ENCODE measurements at places on chromosomes 4 and X. TPM values are rescaled to one million over a fixed set of nuclear protein-coding genes. Genes with fewer than 3 reads are reported as not detected.

- peak overlapping the region; percentile 63 for H3K4me3 ChIP-seq
- H3K4me1 ChIP-seq: no peaks in the 10 kb centered on the region
- H3K27me3 ChIP-seq: no peaks in the 10 kb centered on the region
- no peaks in the 10 kb centered on the region for H3K36me3 ChIP-seq
These were observed 712 bp downstream of the PNPLA4 start for GRCh38 chrX:7926501-7926900.

RIPPLY1 gene
- not detected for total RNA-seq

CRMP1 gene
- total RNA-seq: 0.69 TPM

DNA sequence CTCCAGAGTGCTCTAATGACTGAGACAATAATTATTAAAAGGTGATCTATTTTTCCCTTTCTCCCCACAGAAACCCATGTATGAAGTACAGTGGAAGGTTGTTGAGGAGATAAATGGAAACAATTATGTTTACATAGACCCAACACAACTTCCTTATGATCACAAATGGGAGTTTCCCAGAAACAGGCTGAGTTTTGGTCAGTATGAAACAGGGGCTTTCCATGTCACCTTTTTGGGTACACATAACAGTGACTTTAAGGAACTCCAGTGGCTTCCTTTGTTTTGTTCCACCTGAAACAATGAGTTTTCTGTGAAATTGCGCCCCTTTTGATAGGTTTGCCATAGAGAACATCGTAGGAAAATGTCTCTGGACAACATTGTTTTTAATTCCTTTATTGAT is 69.6 kb downstream of the KIT start:
- no peaks in the 10 kb centered on the region for H3K4me1 ChIP-seq
- H3K27ac ChIP-seq: no peak overlapping the region
- H3K27me3 ChIP-seq: no peaks in the 10 kb centered on the region
- no peaks in the 10 kb centered on the region for H3K36me3 ChIP-seq
- H3K4me3 ChIP-seq: no peak overlapping the region

GASK1B gene
- total RNA-seq: 1.4 TPM

FAM149A gene
- 11.9 TPM for total RNA-seq

- no peaks in the 10 kb centered on the region for H3K4me1 ChIP-seq
- no peak overlapping the region for H3K4me3 ChIP-seq
- H3K27ac ChIP-seq: no peak overlapping the region
- no peaks in the 10 kb centered on the region for H3K27me3 ChIP-seq
- DNase-seq: no peak
These were observed 118.0 kb downstream of the SHISA3 start for GRCh38 chr4:42515156-42515884.

GRCh38 chr4:47217291-47217690 is 185.9 kb downstream of the GABRB1 start:
- no peak overlapping the region for H3K4me3 ChIP-seq
- H3K36me3 ChIP-seq: no peaks in the 10 kb centered on the region
- no peaks in the 10 kb centered on the region for H3K27me3 ChIP-seq
- no peak for DNase-seq
- no peaks in the 10 kb centered on the region for H3K4me1 ChIP-seq

- no peaks in the 10 kb centered on the region for H3K27me3 ChIP-seq
- H3K36me3 ChIP-seq: no peaks in the 10 kb centered on the region
- H3K27ac ChIP-seq: no peak overlapping the region
- DNase-seq: no peak
These were observed 527.9 kb downstream of the SPRY1 start for GRCh38 chr4:123924536-123924935.

DNA sequence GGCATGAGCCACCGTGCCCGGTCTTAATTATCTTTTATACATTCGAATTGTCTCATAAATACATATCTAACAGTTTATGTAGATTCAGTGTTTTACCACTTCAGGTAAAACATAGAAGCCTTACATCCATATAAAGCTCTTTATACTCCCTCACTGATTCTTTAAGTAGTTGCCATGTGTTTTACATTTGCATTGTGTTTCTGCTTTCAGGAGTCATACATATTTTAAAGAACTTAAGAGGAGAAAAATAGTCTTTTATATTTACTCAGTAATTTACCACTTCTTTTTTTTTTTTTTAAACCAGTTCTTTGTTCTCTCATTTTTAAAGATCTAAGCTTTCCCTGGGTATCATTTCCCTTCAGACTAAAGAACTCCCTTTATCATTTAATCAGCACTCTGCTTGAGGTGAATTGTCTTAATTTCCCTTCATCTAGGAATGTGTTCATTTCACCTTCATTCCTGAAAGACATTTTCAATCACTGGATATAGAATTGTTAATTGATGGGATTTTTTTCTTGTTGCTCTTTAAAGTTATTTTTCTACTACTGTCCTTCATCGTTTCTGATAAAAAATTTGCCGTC is 324.3 kb upstream of the ZCCHC13 start:
- no peaks in the 10 kb centered on the region for H3K27me3 ChIP-seq
- no peaks in the 10 kb centered on the region for H3K36me3 ChIP-seq
- peaks cover 3% of the 10 kb centered on the region for H3K4me1 ChIP-seq

AFF2 gene
- total RNA-seq: 0.93 TPM

DNA sequence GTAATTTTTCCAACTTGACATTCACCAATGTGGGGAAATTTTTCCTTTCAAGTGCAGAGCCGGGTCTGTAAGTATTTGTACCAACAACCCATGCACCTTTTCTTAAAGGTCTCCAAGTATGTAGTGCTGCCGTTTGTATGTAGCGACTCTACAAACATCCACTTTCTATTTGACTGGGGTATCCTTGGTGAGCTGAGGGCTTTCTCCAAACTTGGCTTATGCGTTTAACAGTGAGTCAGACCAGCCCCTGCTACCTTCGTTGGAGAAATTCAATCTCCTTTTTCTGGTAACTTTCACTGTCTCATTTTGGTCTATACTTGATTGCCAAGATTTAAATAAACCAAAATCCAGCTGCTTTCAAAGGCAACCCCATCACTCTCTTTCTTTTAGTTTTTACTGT is 34.9 kb downstream of the MGST2 start:
- H3K27me3 ChIP-seq: no peaks in the 10 kb centered on the region
- H3K36me3 ChIP-seq: peaks cover 5% of the 10 kb centered on the region
- no peak overlapping the region for H3K27ac ChIP-seq
- DNase-seq: no peak

HSD17B13 gene
- 0.38 TPM for total RNA-seq

ARHGAP36 gene
- not detected for total RNA-seq

- H3K4me1 ChIP-seq: no peaks in the 10 kb centered on the region
- no peak overlapping the region for H3K4me3 ChIP-seq
- no peaks in the 10 kb centered on the region for H3K27me3 ChIP-seq
- DNase-seq: no peak
- peaks cover 6% of the 10 kb centered on the region for H3K36me3 ChIP-seq
These were observed 34.4 kb upstream of the ANXA3 start for GRCh38 chr4:78517050-78517652.

DNA sequence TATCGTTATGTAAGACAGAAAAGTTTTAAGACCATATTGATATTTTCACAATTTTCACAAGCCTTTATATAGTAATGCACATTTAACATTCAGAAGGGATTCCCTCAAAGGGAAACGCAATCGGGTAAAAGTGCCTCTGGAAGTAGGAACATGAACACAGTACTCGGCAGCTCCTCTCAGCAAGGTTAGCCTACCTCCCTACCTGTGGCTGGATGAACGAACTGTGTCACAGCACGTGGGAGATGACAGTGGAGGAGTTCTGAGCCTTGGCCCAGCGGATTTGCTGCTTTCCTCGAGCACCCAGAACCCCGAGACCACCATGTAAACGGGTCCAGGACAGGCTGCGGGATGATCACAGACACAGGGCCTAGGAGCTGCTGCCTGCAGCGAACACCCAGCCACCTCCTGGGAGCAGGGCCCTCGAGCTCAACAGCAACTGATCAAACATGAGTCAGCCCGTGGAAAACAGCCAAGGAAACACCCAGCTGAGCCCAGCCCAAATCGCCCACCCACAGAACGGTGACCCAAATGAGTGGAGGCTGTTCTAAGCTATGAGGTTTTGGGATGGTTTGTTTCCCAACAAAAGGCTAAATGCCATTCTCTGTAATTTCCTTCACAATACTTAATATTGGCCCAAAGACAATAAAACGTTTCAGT is 30.4 kb downstream of the FAT1 start:
- peaks cover 25% of the 10 kb centered on the region for H3K4me1 ChIP-seq
- DNase-seq: peak; percentile 68
- H3K27me3 ChIP-seq: no peaks in the 10 kb centered on the region

DNA sequence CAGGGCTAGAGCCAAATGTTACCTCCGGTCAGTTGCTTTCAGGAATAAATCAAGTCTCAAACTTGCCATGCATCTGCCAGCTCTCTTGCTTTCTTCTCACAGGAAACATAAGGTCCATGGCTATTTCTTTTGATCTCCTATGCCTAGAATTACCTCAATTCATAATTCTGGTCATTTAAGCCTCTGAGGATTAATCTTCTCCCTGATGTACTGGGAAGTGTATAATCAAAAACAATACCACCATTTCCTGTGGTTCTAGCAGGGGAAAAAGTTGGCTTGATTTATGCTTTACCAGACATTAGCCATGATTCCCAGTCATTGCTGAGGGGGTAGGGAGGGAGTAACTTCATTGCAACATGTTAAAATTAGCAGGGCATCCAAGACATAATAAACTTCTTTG is 268.7 kb upstream of the EMCN start:
- no peak overlapping the region for H3K4me3 ChIP-seq
- no peaks in the 10 kb centered on the region for H3K27me3 ChIP-seq
- no peak overlapping the region for H3K27ac ChIP-seq
- no peak for DNase-seq
- H3K4me1 ChIP-seq: no peaks in the 10 kb centered on the region
- no peaks in the 10 kb centered on the region for H3K36me3 ChIP-seq

ARSD gene
- total RNA-seq: 52.6 TPM

PITX2 gene
- total RNA-seq: not detected

DNA sequence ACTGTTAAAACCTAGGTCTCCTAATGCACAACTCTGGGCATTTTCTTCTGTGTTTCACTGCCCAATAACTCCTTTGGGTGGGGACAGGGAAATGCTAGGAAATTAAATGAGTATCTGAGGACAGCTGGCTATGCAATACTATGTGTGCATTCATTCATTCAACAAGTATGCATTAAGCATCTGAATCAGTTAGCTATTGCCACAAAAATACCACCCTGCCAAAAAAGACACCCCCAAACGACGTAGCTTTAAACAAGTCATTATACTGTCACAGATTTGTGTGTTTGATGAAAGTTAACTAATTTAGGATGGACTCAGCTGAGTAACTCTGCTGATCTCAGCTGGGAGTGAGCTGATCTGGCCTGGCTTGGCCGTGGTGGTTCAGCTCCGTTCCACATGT is 29.8 kb upstream of the PTCHD1 start:
- no peaks in the 10 kb centered on the region for H3K4me1 ChIP-seq
- H3K36me3 ChIP-seq: no peaks in the 10 kb centered on the region
- H3K4me3 ChIP-seq: no peak overlapping the region
- H3K27me3 ChIP-seq: peaks cover 4% of the 10 kb centered on the region
- no peak overlapping the region for H3K27ac ChIP-seq
- no peak for DNase-seq

GRCh38 chr4:35897808-35898207 is 346.5 kb downstream of the ARAP2 start:
- H3K4me3 ChIP-seq: no peak overlapping the region
- H3K4me1 ChIP-seq: no peaks in the 10 kb centered on the region
- DNase-seq: no peak
- no peaks in the 10 kb centered on the region for H3K27me3 ChIP-seq

- DNase-seq: no peak
- no peak overlapping the region for H3K4me3 ChIP-seq
- H3K27me3 ChIP-seq: no peaks in the 10 kb centered on the region
- H3K27ac ChIP-seq: no peak overlapping the region
These were observed 30.4 kb downstream of the DDX60L start for GRCh38 chr4:168449719-168450452.

DNA sequence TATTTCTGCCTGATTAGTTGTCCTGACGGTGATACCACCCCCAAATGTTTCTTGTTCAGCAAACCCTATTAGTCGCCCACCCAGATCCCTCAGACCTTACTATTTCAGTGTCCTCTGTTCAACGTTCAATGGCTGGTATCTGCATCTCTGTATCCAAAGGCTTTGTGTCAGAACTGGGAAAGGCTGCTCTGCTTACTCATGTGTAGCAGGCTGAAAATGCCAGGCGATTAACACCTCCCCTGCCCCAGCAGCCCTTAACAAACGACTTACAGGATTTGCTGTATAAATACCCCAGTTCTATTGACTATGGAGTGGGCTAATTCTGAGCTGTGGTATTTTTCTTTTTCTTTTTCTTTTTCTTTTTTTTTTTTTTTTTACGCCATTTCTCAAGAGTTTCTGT is 415.0 kb downstream of the ZNF674 start:
- no peaks in the 10 kb centered on the region for H3K36me3 ChIP-seq
- DNase-seq: no peak
- peaks cover 7% of the 10 kb centered on the region for H3K27me3 ChIP-seq
- H3K4me3 ChIP-seq: no peak overlapping the region

DNA sequence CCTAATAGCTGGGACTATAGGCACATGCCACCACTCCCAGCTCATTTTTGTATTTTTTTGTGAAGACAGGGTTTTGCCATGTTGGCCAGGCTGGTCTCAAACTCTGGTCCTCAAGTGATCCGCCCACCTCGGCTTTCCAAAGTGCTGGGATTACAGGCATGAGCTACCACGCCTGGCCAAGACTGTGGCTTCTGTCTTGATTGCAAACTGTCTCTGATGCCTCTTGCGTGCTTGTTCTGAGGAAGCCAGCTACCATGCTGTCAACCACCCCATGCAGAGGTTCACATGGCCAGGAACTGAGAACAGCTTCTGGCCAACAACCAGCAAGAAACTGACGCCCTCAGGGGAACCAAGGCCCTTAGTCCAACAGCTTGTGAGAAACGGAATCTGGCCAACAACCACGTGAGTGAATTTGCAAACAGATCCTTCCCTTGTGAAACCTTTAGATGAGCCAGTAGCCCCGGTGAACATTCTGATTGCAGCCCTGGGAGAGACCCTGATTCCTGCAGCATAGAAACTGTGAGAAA is 71.2 kb downstream of the SUPT20HL2 start:
- H3K4me3 ChIP-seq: no peak overlapping the region
- no peaks in the 10 kb centered on the region for H3K36me3 ChIP-seq
- H3K27ac ChIP-seq: peak overlapping the region; percentile 50

- H3K4me1 ChIP-seq: no peaks in the 10 kb centered on the region
- no peaks in the 10 kb centered on the region for H3K36me3 ChIP-seq
- H3K27me3 ChIP-seq: peaks cover 29% of the 10 kb centered on the region
These were observed 534 bp downstream of the MSX1 start for GRCh38 chr4:4859799-4860599.

GRCh38 chrX:48520455-48520854 is 1.2 kb upstream of the EBP start:
- no peak for DNase-seq
- H3K4me1 ChIP-seq: no peaks in the 10 kb centered on the region
- H3K27ac ChIP-seq: no peak overlapping the region
- no peaks in the 10 kb centered on the region for H3K36me3 ChIP-seq
- no peaks in the 10 kb centered on the region for H3K27me3 ChIP-seq

NOX1 gene
- not detected for total RNA-seq

ATP8A1 gene
- total RNA-seq: 11.7 TPM
